ENCODE measurements at places on chromosomes 5 and 9. TPM values are rescaled to one million over a fixed set of nuclear protein-coding genes. Genes with fewer than 3 reads are reported as not detected.
A peak's percentile ranks its signal among the peaks of the same experiment; 100 is the strongest.

DNA sequence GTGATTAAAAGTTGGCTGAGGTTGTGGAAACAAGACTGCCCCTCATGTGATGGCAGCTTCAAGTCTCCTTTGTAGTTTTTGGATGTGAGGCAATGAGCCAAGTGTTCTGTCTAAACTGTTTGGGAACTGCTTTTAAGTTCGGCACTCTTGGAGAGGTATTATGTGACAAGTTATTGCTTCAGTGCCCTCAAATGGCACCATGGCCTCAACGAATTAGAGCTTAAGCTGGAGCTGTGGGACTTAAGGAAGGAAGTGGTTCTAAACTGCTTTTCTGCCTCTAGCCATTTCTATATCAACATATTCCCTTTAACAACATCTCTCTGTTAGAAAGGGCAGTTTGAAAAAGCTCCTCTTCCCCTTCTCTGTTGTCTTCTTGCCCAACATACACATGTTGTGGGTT, 227.7 kb downstream of the RFK start:
- no peak for DNase-seq

Gene PCDHA11
- total RNA-seq: 0.57 TPM

DNA sequence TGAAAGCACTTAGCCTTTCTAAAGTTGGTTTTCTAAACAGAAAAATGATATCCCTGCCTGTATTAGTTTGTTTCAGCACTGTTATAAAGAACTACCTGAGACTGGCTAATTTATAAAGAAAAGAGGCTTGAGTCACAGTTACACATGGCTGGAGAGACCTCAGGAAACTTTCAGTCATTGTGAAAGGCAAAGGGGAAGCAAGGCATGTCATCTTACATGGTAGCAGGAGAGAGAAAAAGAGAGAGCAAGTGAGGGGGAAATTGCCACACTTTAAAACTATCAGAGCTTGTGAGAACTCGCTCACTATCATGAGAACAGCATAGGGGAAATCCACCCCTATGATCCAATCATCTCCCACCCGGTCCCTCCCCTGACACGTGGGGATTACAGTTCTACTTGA, 64.9 kb downstream of the FAM170A start:
- no peak for DNase-seq

DNA sequence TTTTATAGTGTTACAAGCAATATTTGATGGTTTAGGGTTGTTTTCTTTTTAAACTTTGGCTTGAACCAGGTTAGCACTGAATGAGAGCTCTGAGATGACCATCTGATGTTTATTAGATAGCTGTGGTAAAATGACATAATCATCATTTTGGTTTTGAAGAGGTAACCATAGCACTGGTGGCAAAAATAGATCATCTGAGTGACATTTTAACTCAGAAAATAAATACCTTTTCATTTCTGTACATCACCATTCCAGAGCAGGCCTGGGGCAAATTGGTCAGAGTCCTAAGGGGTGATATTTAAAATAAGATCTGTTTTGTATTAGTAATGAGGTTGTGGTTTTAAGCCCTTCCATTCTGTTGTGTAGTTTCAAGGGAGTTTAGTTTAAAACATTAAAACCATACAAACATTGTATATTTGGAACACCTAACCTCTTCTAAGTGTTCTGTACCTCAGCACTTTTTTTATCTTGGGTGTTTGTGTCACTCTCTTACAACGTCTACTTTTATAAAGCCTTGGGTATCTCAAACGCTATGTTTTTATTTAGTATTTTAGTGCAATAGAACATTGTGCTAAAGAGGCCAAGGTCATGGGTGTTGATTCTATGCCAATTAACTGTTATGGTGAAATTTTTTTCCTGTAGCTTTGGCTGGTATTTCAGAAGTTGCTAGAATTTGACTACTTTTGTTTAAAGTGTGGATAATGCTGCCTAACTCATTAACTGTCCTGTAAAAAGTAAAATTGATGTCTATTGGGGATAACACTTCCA, 166.1 kb downstream of the CD180 start:
- DNase-seq: no peak

DNA sequence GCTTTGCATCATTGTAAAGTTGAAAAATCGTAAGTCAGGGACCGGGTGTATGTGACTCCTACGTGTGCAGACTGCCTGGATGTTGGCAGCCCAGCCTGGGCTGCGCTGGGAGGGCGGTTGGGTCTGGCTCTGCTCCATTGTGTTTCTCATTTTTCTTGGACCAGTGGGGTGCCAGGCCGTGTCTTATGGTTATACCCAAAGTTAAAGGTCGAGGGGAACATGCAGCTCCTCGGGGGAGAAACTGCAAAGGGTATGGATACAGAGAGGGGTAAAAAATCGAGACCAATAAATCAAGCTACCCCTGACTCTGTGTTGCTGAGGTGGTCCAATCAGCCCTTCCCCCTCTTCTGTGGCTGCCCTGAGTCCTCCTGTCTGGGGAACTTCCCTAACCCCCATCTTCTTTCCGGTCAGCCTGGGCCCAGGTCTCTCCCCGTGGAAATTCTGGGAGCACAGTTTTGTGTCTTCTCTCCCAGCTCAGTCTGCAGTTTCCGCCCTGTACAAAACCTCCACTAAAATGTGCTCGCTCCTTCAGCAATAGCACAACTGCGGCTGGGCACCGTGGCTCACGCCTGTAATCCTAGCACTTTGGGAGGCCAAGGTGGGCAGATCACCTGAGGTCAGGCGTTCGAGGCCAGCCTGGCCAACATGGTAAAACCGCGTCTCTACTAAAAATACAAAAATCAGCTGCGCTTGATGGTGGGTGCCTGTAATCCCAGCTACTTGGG, 34.1 kb upstream of the UNC5A start:
- DNase-seq: peak; percentile 33

Gene SLC9A3
- 1.1 TPM for total RNA-seq

Gene ENTPD8
- total RNA-seq: not detected

Gene GPR21
- total RNA-seq: 7.8 TPM

Gene LAMC3
- total RNA-seq: 50.6 TPM

GRCh38 chr5:58454025-58454424, 5.9 kb downstream of the PLK2 start:
- no peak for DNase-seq

Gene TXNDC8
- total RNA-seq: not detected

GRCh38 chr5:132003982-132004381, 7.5 kb downstream of the ACSL6 start:
- no peak for DNase-seq

Gene HTR1A
- 1.8 TPM for total RNA-seq

DNA sequence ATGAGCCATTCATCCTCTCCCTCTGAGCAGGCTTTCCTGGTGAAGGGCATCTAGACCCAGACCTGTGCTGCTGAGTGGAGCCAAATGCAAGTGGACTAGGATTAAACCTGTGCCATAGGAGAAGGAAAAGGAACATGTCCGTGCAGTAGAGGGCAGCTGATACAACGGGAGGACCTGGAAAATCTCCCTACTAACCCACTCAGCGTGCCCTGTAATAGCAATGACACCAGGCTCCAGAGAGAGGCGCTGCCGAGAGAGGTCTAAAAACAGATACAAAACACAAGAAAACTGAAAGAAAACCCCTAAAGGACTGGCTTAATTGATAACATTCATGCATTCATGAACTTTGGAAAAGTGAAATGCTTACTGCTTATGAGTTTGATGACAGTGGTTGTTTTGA, 60.8 kb downstream of the PFDN1 start:
- no peak for DNase-seq

- DNase-seq: no peak
These were observed 163.2 kb downstream of the SH3GL2 start for GRCh38 chr9:17742067-17742466.

DNA sequence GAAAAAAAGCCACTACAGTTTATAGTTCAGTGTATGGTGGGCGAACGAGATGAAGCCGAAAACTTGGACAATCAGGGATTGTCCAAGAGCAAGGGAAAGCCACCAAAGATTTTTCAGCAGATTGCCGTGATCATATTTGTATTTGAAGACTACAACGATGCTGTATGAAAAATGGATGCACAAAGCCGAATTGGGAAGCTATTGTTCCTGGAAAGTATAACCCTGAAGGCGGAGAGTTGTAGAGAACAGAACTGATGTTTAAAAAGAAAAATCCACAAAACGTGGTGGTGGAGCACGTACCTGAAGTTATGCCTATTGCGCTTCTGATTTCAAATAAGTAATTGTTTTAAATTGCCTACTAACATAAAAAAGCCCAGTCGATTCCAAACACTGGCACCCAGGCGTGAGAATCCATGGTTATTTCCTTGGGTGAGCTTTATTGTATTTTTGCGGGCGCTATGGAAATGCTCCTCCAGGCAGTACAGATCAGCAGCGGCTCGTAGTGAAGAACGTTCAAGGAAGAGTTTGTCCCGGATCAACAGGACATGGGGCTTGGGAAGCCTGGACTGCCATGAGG, 772 bp upstream of the TARS1 start:
- no peak for DNase-seq

Gene PCDHB8
- total RNA-seq: 1.7 TPM

DNA sequence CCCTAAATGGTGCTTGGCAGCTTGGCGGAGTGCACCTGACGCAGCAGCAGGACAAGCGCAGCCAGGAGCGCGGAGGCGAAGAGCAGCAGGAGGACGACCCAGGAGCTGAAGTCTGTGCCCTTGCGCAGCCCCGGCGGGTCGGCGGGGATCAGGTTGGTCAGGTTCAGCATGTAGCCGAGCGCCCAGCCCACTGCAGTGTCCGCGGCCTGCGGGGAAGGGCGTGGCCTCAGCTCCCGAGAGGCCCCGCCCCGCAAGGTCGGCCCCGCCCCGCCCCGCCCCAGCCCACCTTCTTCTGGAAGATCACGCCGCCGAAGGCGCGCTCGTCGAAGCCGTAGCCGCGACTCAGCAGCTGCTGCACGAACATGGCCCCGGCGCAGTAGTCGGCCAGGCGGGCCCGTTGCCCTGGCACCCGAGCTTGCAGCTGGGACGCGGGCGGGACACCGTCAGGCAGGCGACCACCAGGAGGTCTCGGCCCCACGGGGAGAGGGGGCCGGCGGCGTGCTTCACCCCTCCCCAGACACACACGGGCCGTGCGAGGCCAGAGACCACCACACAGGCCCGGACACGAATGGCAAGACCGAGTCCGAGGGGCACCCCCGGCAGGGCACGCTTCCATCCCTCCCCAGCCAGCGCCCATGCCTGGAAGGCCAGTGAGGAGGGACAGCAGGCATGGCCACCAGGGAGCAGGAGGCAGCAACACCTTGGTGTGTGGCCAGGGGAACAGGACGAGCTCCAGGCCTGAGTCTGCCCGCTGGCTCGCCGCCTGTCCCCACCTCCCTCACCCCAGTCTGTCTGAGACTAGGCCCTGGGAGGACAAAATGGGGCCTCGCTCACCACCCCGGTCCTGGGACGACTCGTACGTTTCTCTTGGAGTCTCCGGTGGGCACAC, 2.9 kb upstream of the NPDC1 start:
- no peak for DNase-seq

- no peak for DNase-seq
These were observed 41.7 kb upstream of the GLIS3 start for GRCh38 chr9:4341554-4341953.

Gene MYOZ3
- 2.6 TPM for total RNA-seq

- no peak for DNase-seq
These were observed 277.3 kb downstream of the DMRT2 start for GRCh38 chr9:1327467-1327866.

- DNase-seq: no peak
These were observed 114.8 kb upstream of the ANKH start for GRCh38 chr5:14986413-14986812.

Measured in ureter (tissue), 1 donor.